ENCODE measurements at places on chromosomes 3 and 15.

- no peak for DNase-seq
These were observed 65.3 kb downstream of the BLM start for GRCh38 chr15:90782442-90782841.

DNA sequence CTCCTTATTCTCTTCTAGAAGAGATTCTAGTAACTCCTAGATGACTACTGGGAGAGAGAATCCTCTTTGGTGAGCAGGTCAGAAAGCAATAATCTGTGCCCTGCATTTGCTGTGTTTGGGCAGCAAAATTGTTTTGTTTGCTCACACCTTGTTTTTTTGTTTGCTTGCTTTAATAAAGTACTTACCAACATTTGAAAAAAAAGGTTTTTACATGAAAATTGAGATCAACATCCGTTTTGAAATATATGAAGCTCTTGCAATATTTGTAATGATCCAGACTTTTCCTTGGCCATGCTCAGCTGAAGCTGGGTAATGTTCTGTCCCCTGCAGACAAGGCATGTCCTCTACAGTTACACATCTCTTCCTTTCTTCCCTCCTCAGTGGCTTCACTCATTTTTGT, 62.2 kb downstream of the DIPK2A start:
- no peak for DNase-seq

DNA sequence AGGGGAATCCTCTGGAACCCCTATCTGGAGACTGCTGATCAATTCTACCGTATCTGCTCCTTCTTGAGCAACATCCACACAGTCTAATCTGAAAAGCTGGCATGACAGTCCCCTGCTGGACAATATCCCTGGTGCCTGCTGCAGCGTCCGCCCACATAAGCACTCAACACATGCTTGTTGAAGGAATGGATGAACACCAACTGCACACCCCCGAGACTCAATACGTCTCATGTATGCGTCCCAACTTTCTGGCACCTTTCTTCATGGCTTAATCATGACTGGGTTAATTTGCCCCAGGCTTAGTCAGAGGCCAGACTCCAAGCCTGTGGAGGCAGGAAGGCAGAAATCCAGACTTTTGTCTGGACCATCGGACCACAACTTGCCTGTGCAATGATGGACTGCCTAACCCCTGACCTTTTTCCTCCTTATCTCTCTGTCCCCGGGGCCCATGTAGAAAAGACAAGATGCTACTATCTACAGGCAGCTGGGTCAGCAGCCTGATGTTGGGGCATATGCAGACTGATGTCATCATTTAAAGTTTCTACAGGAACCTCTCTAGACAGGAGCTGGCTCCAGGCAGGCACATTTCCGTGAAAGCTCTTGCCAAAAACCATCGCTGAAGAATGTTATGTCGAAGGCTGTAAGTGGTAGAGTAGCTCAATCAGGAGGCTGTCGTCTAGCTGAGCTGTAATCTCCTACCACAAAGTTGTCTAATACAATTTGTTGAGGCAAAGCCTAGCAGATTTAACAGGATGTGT, 114.1 kb upstream of the TPM1 start:
- no peak for DNase-seq

GRCh38 chr3:44130249-44130648, 111.4 kb upstream of the TOPAZ1 start:
- DNase-seq, result no peak

DNA sequence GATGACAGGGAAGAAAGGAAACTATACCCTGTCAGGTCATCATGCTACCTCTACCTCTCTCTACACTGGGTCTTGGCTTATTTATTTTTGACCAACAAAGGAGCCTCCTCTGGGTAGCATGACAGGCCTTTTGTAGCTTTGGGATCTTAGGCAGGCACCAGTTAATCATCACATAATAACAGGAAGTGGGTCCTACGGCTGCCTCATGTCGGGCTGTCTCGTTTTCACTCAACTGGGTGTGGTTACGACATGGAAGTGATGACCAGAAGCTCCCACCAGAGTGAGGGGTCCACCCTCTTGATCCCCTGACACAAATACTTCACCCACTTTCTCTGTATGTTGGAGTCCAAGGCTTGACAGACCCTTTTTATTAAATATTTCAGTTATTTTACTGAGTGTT, 105.3 kb downstream of the CD47 start:
- DNase-seq, result no peak

GRCh38 chr3:159859424-159859823, 129.2 kb upstream of the IL12A start:
- DNase-seq, result no peak

- DNase-seq, result no peak
These were observed 10.1 kb downstream of the MCM2 start for GRCh38 chr3:127608362-127608718.

DNA sequence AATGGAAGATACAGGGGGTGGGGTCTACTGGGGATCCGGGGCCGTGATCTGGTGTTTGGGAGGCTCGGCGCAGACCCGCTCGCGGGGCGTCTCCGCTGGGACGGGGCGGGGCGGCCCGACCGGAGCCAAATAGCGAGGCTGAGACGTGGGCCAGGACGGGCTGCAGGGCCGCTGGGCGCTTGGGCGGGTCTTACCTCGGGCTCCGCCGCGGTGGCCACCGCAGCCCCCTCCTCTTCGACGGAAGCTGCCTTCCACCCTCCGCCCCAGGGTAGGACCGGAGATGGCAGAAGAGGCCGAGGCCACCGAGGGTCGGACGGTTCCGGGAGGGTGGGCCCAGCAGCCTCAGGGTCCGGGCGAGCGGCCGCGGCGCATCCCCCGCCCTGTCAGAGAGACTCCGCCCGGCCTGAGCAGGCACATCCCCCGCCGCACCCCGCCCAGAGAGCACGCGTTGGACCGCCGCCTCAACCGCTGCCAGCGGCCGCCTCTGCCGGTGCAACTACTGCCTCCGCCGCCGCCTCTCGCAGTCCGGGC, 399 bp downstream of the MYO9A start:
- DNase-seq, result peak; percentile 47

DNA sequence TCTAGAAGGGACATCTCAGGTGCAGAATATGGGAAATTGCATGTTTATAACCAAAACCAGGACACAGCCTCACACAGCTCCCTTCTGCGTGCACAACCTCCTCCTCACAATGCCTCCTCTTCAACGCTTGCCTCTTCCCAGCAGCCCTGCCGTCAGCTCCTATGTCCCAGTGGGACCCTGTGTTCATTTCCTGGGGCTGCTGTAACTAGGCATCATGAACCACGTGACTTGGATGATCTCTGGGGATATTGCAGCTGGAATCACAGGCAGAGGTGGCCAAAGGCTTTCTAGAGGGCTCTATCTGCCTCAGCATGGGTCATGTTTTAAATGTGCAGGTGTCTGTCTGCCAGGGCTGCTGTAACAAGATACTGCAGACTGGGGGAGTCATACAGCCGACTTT, 375.3 kb downstream of the OCA2 start:
- DNase-seq, result no peak

- DNase-seq, result no peak
These were observed 21.2 kb upstream of the TM4SF4 start for GRCh38 chr3:149453140-149453805.

DNA sequence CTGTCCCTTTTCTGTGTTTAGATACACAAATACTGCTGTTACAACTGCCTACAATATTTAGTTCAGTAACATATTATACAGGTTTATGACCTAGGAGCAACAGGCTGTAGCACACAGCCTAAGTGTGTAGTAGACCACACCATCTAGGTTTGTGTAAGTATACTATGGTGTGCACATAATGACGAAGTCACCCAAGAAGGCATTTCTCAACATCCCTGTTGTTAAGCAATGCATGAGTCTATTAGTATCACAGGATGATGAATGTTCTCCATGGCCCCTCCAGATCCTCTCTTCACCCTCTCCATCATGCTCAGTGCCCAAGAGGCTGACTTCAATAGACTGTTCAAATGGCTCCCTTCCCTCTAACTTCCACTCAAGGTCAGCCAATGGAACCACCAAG, 14.6 kb upstream of the SEC62 start:
- no peak for DNase-seq

DNA sequence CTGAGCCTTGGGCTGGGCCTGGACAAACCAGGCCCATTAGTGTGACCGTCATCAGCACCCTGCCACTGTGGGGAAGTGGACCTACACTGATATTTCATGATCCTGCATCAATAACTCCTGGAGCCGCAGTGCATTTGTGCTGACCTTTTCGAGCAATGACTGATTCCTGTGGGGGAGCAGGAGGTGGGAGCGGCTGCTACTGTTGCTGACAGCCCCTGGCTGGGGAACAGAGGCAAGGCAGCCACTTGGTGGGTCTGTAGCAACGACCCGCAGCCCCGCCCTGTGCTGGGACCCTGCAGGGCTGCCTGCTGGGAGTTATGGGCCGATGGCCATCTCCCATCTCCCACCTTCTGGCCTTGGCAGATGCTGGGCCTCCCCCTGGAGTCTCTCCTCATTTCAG, 42.1 kb downstream of the CCDC33 start:
- no peak for DNase-seq

DNA sequence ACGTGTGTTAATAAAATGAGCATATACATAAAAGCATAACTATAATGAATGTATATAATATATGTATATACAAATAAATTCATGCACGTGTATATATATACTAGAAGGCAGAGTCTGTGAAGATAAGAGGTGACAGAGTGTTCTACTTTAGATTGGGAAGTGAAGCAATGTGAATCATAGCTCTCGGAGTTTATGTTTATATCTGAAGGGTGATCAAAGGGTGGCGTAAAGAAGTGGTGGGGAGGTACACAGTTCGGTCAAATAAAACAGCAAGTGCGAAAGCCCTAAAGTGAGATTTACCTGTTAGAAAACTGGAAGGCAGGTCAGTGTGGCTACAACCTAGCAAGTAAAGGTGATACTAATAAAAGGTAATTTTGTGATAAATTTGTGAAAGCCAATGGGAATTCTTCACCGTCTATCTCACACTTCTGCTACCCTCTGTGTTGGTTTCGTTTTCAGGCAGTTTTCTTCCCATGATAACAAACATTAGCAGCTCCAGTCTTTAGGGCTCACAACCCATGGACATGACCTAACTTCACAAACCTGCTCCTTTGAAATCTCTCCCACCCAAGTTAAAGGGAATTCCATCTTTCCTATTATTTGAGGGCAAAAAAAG, 46.7 kb upstream of the BCHE start:
- no peak for DNase-seq

GRCh38 chr3:116000311-116000710, 377.0 kb downstream of the GAP43 start:
- DNase-seq, result no peak

DNA sequence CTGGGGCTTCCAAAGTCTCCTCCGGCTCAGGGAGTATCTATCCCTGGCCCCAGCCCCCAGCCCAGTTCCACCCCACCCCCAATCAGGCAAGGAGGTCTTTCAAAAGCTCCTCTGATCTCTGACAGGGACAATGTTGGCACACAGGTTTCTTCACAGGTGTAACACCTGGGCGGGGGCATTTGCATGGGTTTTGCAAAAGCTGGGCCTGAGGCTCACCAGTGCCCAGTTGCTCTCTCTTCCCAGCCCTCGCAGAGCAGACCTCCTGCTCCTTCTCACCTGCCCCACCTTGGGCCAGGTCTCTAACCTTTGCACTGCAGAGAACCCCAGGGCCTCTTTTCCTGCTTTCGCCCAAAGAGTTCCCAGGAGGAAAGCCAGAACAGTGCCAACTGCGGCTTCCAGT, 8.6 kb upstream of the CSK start:
- no peak for DNase-seq

- DNase-seq, result no peak
These were observed 160.4 kb upstream of the CGNL1 start for GRCh38 chr15:57215881-57216280.

DNA sequence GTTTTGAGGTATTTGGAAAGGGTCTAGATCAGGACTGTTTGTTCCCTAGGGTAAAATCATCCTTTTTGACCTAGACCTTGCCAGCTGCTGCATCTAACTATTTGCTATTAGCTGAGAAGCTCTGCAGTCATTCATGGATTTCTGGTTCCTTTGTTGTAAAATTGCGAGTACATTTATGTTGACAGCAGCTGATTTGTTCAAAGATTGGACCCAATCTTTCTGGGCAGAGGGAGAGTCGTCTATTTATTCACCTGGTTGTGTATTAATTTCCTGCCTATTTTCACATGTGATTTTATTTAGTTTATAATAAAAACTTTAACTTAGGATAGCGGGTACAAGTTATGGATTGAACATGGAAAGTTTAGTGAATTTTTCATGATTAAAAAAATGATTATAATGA, 236.3 kb downstream of the CNTN4 start:
- no peak for DNase-seq

- DNase-seq, result no peak
These were observed 10.8 kb downstream of the PDHB start for GRCh38 chr3:58422756-58423325.

DNA sequence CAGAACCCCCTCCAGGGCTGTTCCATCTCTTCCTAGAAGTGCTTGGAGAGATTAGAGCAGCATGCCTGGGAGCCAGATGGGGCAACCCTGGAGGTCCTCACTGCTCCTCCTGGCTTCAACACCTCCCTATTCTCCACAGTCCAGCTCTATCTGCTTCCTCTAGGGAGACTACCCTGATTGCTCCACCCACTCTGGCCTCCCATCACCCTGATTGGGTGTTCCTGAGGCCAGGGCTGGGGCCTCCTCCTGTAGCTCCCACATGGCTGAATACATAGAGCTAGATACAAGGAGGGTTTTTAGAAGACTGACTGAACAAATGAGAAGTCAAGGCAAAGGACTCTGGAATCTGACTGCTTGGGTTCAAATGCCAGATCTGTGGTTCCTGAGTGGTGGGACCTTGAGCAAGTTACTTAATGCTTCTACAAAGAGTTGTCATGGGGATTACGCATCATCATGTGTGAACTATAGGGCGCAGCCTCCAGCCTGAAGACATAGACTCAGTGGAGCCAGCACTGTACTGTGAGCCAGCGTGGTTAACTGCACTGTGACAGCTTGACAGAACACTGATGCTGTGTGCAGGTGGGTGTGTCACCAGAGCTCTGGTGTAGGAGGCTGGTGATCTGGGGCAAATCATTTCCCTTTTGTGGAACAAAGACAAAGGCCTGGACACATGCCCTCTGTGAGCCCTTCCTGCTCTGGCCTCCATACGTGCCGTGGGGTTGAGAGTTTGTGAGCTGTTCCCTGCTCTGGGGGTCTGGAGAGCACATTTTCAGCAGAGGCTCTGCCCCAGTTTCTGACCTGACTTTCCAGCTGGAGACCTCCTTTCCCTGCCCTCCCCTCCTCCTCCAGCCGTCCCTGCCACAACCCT, 74.8 kb downstream of the SCN5A start:
- DNase-seq, result no peak

DNA sequence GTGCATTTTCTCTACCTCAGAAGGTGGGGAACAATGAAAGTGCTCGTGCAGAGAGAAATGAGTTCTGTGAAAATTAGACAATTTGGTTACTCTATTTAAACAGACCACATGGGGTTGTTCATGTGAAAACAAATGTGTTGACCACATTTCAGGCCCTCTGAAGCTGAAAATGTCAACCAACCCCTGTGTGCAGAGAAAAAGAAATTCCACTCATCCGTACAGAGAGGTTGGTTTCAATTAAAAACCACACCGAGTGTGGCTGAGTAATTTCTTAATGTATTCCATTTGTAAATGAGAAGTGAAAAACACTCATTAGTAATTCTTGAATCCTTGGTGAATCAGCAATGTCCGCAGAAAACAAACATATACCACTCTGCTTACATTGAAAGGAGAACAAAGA, 46.9 kb upstream of the SLC7A14 start:
- peak; percentile 13 for DNase-seq

- no peak for DNase-seq
These were observed 49.1 kb downstream of the OXNAD1 start for GRCh38 chr3:16313886-16314645.

GRCh38 chr3:25781145-25781757, 2.0 kb downstream of the NGLY1 start:
- DNase-seq, result no peak

All from GM12892 (cell line).